ENCODE measurements at places on chromosomes 5 and 9.

GRCh38 chr5:134791580-134791979 is 33.0 kb downstream of the DDX46 start:
- DNase-seq, result no peak

GRCh38 chr5:64156261-64156660 is 9.4 kb upstream of the RNF180 start:
- DNase-seq, result no peak

DNA sequence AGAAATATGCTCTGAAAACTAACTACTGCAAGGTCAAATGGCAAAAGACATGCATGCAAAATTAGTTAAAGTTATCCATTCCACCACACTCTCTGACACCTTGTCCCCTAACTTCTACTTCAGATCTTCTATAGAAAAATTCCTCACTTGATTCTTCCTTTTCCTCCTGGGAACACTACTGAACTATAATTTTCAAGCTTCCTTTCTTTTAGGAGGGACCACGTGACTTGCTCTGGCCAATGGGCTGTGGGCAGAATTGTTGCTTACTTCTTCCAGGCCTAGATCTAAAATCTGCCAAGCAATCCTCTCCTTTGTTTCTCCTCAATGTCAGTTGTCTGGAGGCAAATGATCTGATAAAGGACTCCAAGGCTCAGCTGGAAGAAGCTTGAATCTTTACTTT is 441.0 kb downstream of the CDK5RAP2 start:
- DNase-seq, result no peak

- DNase-seq, result no peak
Observed at GRCh38 chr5:133694181-133694831, 82.0 kb upstream of the FSTL4 start.

DNA sequence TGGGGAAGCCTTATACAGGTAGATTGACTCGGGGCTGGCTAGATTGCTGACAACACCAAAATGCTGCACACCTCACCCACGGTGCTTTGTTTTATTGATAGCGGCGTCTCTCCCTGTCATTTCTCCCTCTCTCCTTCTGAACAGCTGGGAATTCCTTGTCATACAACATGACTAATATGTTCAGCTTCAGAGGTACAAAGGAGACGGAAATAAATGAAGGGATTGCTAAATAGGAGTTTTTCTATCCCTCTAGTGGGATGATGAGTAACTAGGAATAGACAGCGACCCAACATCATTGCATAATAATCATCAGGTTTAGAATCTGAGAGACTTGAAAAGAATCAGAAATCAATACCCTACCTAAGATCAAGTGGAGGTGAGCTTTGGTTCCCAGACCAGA is 337.7 kb upstream of the PANK3 start:
- no peak for DNase-seq

DNA sequence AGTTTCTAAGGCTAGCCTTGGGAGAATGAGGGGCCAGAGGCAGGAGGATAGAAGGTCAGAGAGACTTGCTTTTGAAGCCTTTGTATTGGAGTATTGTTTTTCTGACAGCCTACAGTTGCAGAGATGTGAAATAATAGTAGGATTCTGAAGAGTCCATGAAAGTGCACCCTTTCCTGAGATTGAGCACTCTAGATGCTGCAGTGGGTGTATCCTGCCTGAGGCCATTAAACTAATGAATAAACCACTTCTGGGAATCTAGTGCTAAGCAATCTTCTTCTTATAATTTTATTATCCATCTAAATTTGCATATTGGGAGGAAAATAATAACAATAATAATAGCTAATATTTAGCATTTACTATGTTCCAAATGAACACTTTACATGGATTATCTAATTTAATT is 19.3 kb upstream of the NNT start:
- DNase-seq, result no peak

- DNase-seq, result no peak
Observed at GRCh38 chr5:125348936-125349831, 602.7 kb upstream of the ZNF608 start.

- DNase-seq, result no peak
Observed at GRCh38 chr5:175900157-175900556, 28.8 kb downstream of the CPLX2 start.

- no peak for DNase-seq
Observed at GRCh38 chr5:41650131-41650530, 139.7 kb upstream of the PLCXD3 start.

- DNase-seq, result no peak
Observed at GRCh38 chr5:146703899-146704298, 174.7 kb downstream of the PPP2R2B start.

DNA sequence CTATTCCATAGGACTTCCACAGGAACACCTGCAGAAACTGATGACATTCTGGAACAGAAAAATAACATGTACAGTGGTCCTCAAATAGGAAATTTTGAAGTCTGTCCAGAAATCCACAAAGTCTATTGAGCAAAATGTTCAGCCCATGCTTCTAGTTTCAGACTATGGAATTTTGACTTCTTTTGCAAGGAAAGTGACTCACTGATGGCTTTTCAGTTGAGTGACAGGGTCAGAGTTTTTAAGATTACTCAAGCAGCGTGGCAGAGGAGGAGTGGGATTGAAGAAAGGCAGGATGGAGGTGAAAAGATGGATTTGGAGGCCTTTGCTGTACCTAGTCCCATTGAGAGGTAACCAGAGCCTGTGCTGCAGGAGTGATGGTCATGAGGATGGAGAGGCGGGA is 151.5 kb downstream of the GOLPH3 start:
- no peak for DNase-seq

DNA sequence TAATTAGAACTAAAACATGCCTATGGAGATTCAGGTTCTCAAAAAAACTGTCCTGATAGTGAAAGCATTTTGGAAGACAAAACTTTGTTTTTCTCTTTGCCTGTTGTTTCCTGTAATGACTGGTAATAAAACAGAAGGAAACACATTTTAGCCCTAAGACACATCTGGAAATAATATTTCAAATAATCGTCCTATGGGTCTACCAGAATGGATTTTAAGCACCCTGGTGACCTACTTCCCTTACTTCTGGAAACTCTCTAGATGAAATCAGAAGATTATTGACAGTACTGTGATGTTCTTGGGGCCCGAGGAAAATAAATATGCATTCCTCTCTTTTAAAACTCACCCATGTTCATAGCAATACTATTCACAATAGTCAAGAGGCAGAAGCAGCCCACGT is 110.1 kb upstream of the TLE4 start:
- DNase-seq, result no peak

GRCh38 chr5:90037646-90038045 is 371.9 kb downstream of the CETN3 start:
- no peak for DNase-seq

- DNase-seq, result no peak
Observed at GRCh38 chr5:176844281-176844680, 33.9 kb downstream of the UNC5A start.

DNA sequence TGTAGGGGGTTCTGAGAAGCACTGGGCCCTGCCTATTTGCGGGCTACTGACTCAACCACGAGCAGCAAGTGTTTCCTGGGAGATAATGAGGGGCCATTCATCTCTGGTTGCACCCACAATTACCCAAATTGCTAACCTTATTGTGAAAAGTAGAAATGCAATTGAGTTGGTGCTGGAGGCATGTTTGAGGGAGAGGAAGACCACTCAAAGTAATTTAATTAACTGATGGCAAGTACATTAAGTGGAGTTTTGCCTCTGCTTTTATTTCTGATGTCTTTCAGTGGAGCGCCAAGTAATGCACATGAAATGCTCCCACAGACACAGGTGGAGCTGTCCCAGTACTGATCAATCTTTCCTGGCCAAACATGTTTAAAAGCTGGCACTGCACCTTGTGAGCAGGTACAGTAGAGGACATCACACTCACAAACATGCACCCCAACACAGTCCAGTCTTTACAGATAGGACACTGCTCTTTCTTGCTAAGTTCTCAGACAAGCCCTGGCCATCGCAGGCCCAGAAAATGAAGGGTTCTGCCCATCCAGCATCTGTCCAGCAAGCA is 195.4 kb downstream of the HSPA4 start:
- DNase-seq, result no peak

DNA sequence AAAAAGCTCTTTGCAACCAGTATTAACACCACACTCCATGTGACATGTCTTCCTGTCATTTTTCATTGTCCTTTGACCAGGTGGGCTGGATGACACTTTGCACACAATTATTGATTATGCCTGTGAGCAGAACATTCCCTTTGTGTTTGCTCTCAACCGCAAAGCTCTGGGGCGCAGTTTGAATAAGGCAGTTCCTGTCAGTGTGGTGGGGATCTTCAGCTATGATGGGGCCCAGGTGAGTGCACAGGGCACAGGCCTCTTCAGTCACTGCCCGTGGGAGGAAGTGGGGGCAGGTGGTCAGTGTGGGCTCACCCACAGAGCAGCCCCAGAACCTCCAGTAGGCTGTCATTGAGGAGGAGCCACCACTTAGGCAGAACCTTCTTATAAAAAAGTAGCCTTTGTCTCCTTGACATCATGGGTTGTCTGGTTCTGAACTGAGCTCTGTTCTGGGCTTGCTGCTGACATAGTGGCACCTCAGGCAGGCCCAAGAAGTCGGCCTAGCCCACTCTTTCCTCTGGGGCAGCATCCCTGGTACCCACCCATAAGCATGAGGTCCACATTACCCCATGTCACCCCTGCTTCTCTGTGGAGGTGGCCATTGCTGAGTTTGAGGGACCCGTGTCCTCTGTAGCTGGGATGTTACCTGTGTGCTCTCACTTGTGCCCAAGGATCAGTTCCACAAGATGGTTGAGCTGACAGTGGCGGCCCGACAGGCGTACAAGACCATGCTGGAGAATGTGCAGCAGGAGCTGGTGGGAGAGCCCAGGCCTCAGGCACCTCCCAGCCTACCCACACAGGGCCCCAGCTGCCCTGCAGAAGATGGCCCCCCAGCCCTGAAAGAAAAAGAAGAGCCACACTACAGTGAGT is 39.3 kb downstream of the SECISBP2 start:
- DNase-seq, result no peak

DNA sequence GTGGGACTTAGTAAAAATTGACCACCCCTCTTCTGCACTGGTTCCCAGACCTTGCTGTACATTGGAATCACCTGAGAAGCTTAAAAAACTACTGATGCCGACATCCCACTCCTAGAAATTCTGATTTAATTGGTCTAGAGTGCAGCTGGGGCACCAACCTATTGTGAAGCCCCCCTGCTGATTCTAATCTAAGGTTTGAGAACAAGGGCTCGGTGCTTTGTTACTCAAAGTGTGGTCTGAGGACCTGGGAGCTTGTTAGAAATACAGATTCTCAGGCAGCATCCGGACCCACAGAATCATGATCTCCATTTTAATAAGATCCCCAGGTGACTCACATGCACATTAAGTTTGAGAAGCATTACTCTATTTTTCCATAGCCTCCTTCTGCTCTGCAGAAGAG is 57.8 kb upstream of the LPAR1 start:
- DNase-seq, result no peak

GRCh38 chr9:2859776-2860379 is 16.0 kb upstream of the PUM3 start:
- peak; percentile 33 for DNase-seq
